ENCODE measurements at places on chromosomes 7 and 10. TPM values are rescaled to one million over a fixed set of nuclear protein-coding genes. Genes with fewer than 3 reads are reported as not detected.

- peak; percentile 59 for DNase-seq
Measured at GRCh38 chr10:117929327-117930067, 117.2 kb downstream of the RAB11FIP2 start.

GRCh38 chr7:142362349-142362748, 104.5 kb upstream of the PRSS58 start:
- no peak for DNase-seq

The MSMB gene
- total RNA-seq, result not detected

The C10orf105 gene
- 0.19 TPM for total RNA-seq

DNA sequence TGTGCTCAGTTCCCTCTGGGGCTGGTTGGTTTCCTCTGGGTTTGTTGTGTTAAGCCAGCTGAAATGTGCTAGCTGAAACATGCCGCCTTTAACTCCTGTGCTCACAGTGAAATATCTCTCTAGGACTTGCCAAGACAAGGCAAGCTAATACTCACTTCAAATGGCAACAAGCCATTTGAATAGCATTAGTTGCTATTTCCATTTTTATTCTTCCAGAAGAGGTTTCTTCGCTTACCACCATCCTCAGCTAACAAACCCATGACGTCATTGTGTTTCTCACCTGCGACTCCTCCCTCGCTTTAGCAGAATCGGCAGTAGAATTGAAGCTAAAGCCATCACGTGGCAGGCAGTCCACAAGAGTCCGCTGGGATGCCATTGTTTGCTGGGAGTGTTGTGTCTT, 61.3 kb downstream of the ZNF22 start:
- DNase-seq, result peak; percentile 16

The EMX2 gene
- not detected for total RNA-seq

DNA sequence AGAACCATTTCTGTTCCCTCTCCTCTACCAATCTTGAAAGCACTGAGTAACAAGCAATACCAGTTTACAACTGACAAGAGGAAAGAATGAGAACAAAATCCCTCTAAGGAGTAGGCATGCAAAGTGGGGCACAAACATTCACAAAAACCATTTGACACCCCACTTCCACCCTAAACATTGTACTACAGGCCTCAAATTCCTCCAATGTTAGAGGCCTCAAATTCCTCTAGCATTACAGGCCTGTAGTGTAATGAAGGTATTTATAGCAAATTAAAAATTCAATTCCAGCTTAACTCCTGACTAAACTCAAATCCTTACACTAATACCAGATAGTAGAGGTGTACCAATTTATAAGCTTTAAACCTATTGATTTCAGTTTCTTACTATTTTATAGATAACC, 85.4 kb downstream of the SIRT1 start:
- peak; percentile 14 for DNase-seq

The FAM25G gene
- total RNA-seq, result not detected

The GRID1 gene
- 0.82 TPM for total RNA-seq

- DNase-seq, result no peak
Measured at GRCh38 chr7:66221442-66221841, 16.3 kb downstream of the TPST1 start.

GRCh38 chr7:157945401-157945800, 608.6 kb downstream of the DNAJB6 start:
- DNase-seq, result no peak

GRCh38 chr7:15470825-15471668, 90.8 kb downstream of the AGMO start:
- no peak for DNase-seq

The CYP26C1 gene
- total RNA-seq, result not detected

The IRF5 gene
- total RNA-seq, result 3.7 TPM

The VAX1 gene
- not detected for total RNA-seq

The GOLGA7B gene
- total RNA-seq, result 0.14 TPM

DNA sequence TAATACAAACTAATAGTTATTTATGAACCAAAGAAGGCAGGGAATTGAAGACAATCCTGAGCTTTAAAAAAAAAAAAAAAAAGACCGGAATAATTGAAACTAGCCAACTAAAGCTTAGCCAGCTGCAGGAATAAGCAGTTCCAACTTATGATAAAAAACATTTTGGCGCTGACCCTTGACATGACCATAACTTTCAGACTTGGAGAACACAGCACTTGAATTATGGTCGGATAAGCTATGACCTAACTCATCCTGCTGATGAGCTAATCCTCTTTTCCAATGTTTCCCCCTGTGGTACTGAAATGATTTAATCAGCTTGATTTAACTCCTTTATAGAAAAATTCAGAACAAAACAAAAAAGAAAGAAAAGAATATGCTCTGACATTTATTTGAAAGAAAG, 181.8 kb downstream of the DGKB start:
- DNase-seq, result no peak

- DNase-seq, result no peak
Measured at GRCh38 chr10:94357193-94357592, 5.5 kb downstream of the NOC3L start.

DNA sequence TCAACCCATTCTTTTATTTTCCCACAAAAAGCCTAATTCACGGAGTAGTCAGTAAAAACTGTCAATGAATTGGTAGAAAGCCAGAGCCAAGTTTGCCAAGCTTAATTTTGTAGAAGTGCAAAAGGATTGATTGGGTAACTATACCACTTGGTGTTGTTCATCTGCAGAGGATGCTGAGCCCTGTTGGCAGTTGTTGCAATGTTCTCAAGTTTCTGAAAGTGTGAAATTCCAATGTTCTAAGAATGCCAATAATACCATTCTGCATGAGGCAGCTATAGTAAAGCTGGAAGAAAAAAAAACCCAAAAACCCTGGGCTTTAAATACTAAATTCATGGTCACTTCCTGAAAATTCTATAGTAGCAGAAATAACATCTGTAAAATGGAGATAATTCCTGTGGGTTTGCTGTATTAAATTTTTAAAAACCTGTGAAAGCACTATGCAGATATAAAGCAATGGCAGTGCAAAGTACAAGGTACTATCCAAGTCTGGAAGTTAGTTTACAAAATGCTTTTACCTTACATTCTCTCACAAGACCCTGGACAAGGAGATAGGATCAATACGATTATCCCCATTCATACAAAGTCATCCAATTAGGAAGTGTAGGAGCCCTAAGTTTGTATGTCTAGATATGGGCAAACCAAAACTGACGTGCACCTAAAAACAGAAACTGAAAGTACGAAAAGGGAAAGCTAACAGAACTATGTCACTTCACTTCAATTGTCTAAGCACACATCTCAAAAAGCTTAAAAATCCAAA, 6.0 kb upstream of the PON1 start:
- no peak for DNase-seq

DNA sequence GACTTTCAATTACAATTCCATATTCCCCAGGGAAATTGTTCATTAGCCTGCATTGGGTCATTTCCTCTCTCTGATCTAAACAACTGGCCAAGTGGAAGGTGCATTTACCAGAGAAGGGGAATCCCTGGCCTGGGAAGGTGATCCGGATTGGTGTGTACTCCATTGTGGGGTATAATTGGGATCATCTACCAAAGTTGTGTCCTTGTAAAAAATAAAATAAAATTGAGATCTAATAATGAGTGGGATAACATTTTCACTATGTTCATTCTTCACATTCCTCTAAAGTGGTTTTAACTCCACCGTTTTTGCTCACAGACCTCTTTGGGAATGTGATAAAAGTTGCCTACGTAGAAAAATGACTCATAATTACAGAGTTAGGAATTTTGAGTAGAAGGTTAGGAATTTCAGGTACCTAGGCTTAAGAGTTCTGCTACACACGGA, 22.8 kb downstream of the ARL5B start:
- no peak for DNase-seq

- DNase-seq, result no peak
Measured at GRCh38 chr10:239109-239508, 103.9 kb downstream of the ZMYND11 start.

DNA sequence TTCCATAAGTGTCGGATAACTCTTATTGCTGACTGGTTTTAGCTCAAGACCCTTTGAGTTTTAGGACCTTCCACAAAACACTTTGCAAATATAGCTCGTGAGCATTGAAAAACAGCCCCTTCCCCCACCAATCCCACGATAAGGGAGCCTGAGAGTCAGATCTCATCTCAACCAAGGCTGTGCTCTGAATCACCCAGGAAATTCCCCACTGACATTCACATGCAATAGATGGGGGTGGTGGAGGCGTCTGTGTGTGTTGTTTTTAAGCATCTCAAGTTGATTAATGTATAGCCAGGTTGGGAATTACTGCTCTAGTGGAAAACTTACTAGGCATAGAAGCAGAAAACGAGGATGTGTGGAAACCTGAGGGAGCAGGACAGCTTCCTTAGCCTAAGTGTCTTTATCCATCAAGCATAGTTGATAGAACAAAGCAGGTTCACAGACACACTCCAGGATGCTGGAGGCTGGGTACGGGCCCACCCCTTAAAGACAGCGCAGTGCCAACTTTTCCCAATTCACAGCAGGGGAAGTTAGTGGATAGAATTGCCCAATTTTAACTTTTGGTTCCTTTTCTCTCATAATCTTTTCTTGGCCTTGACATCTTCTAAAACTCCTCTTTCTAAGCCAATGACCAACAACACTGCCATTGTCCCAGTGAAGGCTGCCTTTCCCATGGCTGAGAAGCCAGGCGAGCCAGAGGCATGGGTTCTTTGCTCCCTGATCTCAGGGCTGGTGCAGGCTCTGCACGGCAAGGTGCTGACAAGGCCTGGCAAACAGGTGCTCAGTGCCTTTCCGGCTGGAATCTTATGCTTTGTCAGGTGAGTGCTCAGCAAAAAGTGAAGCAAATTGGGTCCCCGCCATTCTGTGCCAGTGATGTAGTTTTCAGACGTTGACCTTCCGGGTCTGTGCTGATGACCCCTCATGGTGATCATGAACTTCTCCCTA, 98.5 kb upstream of the INSIG1 start:
- no peak for DNase-seq

DNA sequence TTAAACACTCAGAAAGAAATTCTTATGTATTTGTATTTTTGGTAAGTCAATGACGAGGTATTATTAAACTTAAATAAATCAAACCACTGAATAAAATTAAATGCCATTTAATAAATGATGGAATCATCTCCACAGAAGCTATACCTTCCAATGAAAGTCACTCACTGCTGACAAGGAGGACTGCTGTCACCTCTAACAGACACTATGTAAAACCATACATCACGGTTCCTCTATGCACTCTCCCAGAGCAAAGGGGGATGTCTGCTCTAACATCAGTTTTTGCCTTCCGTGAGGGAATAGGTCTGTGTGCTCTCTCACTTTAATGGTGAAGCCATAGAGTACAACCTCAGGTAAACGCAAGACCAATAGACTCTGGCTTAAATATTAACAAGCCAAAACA, 99.7 kb upstream of the DDC start:
- no peak for DNase-seq

GRCh38 chr10:87651801-87652200, 7.9 kb upstream of the PAPSS2 start:
- DNase-seq, result peak; percentile 86

DNA sequence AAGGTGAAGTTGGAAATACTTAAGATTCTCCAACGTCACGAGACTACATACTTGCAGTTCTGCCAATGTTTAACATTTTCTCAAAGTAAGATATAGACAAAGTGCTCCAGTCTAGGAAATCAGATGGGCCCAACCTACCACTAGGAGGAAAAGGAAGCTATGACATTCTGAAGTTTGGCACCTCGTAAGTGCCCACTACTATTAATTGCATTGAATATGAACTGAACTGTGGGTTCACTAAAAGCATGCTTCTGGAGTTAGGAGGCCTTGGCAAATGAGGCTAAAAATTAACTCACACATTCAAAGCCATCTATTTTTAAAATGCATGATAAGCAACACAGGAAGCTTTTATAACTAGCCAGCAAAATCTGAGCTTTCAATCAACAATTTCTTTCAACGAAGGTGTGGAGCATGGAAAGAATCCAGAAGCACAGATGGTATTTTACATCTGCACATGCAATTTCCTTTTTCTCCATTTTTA, 149.7 kb downstream of the LRRTM3 start:
- no peak for DNase-seq

The ACTL6B gene
- total RNA-seq, result not detected

GRCh38 chr10:76176166-76176550, 744.7 kb downstream of the LRMDA start:
- no peak for DNase-seq

- no peak for DNase-seq
Measured at GRCh38 chr10:48331436-48331835, 25.0 kb downstream of the MAPK8 start.

DNA sequence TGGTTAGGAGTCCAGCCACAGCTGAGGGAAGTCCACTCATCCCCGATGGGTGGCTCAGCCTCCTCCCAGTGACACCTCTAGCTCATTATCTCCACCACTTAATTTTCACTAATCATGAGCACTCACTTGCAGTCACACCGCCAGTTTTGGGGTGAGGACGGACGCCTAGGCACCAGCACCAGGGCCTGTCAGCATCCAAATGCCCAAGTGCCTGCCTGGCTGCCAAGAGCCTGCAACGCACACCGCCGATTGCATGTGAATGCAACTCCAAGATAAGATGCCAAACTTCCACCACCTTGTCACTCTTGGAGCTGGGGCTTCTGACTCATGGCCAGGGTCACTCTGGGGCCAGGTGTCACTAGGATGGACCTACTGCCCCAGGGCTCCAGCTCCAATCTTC, 24.4 kb upstream of the SMARCD3 start:
- no peak for DNase-seq

DNA sequence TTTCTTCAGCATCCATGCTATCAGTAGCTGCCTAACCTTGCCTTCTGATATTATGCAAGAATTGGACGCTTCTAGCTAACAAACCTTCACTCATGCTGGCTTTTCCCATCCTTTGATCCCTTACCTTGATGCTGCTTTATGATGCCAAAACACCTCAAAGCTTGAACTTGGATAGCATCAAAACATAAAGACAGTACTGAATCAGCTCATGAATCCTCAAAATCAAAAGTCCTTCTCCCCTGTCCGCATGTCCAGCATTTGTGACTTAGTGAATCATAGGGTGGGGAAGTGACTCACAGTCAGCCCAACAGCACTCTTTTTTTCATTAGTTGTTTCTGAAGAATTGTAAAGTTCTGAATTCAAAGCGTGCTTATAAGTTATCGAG, 89.5 kb upstream of the PIK3CG start:
- DNase-seq, result no peak

DNA sequence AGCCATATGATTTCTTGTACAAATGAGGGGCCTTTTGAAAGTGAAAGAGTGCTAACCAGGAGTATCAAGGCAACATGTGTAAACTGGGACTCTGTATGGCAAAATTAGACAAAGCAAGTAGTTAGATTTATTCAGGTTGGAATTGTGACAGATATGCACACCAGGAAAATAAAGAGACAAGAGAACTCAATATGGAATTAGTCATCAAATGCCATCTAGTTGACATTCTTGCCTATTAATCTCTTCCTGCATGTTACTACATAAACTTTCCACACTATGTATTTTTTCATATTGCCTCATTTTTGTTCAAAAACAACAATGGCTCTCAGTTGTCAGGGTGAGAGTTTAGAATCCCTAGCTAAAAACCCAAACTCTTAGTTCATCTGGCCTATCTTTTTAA, 799.0 kb downstream of the NRG3 start:
- DNase-seq, result no peak

The PRKCQ gene
- 27.5 TPM for total RNA-seq
